ENCODE measurements at places on chromosomes 13 and 19.

DNA sequence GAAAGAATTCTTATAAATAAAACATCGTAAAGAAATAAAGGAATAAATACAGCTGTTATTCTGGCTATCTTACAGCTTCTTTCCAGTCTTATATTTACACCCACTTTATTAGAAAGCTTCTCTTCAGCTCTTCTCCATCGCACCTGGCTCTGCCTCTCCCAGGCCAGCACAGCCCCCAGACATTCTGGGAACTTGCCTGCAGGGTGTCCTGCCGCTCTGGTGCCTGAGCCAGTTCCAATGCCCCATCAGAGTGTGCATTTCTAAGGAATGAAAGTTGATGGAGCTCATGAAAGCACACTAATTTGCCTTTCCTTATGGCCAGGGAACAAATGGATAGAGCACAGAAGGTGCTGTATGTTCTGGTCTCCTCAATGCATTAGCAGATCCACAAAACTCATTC is 68.7 kb downstream of the MIPEP start:
- DNase-seq, result no peak

- DNase-seq, result no peak
These were observed 4.6 kb upstream of the SCEL start for GRCh38 chr13:77530875-77531274.

- DNase-seq, result peak; percentile 95
These were observed at the start of gene FAM174C for GRCh38 chr19:1275260-1275975. Gene FAM174C, plus strand, starts transcription at chr19:1275530. Its CDS starts 20 bp downstream, at chr19:1275550.

DNA sequence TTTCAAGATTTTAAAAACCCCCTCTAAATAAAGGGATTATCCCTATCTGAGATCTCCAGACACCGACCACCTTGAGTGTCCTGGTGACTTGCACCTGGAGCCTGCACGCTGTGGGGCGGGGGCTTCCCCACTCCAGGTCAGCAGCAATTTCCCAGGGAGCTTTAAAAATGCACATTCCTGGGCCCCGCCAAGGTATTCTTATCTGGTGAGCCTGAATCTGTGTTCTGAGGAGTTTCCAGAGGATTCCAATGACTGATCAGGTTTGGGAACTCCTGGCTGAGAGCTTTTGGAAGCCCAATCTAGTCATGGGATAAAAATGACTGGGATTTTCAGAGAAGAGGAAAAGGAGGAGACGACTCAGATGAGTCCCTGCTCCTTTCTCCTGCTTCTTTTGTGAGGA is 66.1 kb downstream of the FGF9 start:
- no peak for DNase-seq

GRCh38 chr13:28474491-28475134 is 20.3 kb downstream of the FLT1 start:
- no peak for DNase-seq

DNA sequence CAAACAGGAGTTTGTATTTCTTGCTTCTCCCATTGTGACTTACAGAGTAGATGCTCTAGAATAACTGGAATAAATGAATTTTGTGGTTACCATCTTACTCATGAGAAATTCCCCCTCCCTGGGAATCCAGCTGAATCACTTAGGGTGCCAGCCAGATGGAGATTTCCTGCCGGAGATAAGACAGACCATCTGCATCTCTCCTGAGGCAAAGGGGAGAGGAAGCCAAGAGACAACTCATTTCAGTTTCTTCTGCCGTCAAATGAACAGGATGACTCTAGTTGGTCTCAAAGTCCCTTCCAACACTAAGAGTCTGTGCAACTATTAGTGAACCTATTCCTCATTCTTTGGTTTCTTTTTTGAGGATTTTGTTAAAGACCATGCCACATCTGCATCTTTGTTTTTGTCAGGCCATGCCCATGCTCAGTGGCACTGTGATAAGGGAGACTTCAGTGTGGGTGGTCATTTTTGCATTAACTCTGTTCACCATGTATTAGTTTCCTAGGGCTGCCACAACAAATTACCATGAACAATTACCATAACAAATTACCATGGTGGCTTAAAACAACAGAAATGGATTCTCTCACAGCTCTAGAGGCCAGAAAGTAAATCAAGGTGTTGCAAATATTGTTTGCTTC is 112.8 kb downstream of the NDFIP2 start:
- DNase-seq, result no peak

DNA sequence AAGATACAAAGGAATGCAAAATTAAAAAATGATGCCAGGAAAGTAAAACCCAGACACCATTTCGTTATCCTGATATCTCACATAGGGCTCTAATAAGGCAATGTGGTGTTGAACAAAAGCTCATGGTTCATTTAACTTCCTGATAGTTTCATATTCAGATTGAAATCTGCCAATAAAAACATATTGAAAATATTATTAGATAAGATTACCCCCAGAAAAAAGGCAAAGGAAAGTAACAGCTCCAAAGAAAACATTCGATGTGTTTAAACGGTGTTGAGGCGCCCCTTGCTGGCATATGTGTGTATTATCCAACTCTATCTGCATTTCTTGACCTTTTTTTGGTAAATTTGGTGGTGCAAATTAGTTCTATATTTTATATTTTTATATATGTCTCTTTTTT is 75.9 kb downstream of the ESD start:
- DNase-seq, result no peak

- no peak for DNase-seq
These were observed 7.0 kb upstream of the SPACA6 start for GRCh38 chr19:51686171-51686570.

GRCh38 chr13:26680123-26680450 is 80.5 kb downstream of the GPR12 start:
- DNase-seq, result no peak

- no peak for DNase-seq
These were observed 56.4 kb downstream of the KLF12 start for GRCh38 chr13:74077792-74078191.

GRCh38 chr19:51807111-51807701 is 12.2 kb downstream of the FPR3 start:
- DNase-seq, result no peak

GRCh38 chr19:20385061-20385460 is 180.5 kb downstream of the ZNF737 start:
- no peak for DNase-seq

DNA sequence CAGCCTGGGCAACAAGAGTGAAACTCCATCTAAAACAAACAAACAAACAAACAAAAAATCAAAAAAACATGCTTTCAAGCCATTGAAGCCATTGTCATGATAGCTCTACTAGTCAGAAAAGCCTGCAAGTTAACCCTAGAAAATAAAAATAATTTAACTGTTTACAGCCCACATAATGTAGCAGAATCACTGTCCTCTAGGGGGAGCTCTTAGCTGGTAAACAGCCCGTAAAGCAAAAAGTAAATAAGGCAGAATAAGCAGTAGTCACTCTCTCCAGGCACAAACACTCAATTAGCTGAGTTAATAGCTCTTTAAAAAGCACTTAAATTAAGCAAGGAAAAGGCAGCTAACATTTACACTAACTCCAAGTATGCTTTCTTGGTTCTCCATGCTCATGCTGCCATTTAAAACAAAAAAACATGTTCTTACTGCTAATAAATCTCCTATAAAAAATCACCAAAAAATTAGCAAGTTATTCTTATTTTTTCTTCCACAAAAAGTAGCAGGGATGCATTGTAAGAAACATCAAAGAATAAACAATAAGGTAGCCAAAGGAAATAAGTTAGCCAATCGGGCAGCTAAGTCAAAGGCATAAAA is 11.3 kb downstream of the LILRB4 start:
- DNase-seq, result peak; percentile 45

DNA sequence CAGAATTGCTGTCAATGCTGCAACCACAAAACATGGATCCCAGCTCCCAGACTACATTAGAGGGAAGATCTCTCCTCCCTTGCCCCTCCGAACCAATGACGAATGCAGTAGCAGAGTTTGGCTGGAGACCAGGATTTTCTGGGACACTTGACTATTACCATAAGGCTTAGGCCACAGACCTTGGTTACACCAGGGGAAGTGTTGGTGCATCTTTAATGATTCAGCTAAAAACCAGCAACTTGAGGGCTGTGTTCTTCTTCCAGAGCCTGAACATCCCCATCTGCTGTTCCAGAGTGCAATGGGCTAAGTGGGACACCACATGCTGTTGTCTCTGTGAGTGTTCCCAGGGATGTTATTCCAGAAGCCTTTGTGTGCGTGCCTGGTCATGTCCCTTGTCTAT is 528.2 kb downstream of the LMO7 start:
- no peak for DNase-seq

DNA sequence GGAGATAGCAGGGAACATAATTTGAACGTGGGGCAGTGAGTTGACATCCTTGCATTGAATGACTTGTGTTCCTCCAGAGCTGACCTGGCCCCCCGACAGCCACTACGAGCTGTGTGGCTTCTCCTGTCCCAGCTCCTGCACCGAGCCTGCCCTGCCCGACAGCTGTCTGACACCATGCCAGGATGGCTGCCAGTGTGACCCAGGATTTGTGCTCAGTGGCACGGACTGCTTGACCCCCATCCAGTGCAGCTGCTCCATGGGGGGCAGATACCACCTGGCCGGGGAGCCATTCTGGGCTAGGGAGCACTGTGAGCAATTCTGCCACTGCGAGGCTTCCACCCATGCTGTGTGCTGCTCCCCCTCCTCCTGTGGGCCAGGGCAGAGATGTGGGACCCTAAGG is 29.2 kb upstream of the FXYD3 start:
- no peak for DNase-seq

DNA sequence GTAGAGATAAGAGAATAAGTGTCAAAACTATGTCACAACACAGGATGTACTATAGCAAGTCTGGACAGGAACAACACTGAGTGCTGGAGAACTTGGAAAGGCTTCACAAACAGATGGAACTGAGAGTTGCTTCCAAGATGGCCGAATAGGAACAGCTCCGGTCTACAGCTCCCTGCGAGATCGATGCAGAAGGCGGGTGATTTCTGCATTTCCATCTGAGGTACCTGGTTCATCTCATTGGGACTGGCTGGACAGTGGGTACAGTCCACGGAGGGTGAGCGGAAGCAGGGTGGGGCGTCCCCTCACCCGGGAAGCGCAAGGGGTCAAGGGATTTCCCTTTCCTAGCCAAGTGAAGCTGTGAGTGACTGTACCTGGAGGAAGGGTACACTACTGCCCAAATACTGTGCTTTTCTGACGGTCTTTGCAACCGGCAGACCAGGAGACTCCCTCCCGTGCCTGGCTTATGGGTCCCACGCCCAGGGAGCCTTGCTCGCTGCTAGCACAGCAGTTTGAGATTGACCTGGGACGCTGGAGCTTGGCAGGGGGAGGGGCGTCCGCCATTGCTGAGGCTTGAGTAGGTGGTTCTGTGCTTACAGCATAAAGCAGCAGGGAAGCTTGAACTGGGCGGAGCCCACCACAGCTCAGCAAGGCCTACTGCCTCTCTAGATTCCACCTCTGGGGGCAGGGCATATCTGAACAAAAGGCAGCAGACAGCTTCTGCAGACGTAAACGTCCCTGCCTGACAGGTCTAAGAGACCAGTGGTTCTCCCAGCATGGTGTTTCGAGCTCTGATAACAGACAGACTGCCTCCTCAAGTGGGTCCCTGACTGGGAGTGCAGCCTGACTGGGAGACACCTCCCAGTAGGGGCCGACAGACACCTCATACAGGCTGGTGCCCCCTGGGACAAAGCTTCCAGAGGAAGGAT is 46.0 kb downstream of the USP12 start:
- DNase-seq, result no peak

- no peak for DNase-seq
These were observed 1.3 kb upstream of the DNAJC15 start for GRCh38 chr13:43021926-43022670.

- DNase-seq, result no peak
These were observed 21.4 kb downstream of the ZNF44 start for GRCh38 chr19:12272980-12273901.

DNA sequence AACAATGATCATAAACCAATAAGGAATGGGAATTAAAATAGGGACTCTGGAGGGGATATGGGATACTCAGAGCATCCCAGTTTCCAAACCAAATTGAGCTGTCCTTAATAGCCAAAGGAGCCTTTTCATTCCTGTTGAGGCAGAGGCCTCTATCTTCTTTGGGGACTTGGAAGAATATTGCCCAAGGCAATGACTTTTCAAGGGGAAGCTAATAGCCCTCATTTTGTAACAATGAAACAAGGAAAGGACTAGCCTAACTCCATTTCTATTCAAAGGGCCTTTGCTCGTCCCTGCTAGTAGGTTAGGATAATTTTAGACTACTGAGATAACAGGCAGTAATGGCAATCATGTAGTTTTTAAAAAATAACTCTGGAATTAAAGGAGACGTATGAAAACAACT is 789.8 kb upstream of the SLITRK5 start:
- no peak for DNase-seq

DNA sequence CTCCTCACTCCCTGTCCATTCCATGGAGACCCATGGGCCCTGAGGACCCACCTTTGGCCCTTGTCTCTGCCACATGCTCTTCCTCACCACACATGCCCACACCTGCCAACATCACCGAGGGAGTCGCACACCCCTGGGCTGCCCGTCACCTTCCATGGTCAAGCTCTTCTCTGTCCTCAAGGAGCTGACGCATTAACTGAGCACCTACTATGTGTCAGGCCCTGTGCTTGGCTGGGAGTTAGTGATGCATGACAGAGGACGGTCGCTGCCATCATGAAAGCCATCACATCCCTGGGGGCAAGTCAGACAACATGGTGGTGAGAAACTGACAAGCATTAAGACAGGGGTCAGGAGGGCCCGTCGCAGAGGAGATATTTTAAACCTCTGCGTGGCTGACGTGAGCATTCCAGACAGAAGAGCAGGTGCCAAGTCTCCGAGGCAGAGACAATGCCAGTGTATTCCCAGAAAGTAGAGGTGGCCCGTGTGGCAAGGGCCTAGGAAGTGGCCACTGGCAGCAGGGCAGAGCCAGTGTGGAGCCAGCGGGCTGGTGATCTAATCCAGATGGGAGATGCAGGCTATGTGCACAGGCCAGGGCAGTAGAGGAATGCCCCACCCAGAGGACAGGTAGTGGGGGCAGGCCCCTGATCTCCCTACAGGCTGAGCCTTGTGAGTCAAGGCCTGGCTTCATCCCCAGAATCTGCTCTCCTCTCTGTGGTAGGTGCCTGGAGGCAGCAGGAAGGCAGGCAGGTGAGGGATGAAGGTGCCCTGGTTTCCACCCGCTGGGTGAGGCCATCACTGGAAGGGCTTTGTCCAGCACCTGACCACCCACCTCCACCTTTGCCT is 21.2 kb downstream of the ELAVL1 start:
- DNase-seq, result no peak

- DNase-seq, result no peak
These were observed 7.1 kb downstream of the PCDH9 start for GRCh38 chr13:67223024-67223423.

DNA sequence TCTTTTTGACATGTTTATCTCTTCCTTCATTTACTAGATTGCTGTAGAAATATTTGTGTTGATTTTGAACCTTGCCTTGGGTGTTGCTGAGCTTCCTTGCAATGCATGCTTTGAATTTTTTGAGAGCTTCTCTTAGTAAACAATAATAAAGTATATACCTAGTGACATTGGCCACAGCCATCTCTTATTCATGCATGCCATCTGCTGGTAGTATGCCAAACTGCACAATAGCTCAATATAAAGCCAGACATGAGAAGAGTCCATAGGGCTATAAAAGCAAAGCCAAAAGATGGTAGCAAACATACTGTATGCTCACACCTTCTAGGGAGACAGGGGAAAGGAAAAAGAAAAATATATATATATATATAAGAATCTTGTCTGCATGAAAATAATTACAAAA is 18.9 kb upstream of the ZSCAN5A start:
- peak; percentile 19 for DNase-seq

All from GM12864 (cell line).